ENCODE measurements at places on chromosomes 6 and 20.

GRCh38 chr6:62357835-62358234, 71.8 kb upstream of the KHDRBS2 start:
- no peak for DNase-seq

DNA sequence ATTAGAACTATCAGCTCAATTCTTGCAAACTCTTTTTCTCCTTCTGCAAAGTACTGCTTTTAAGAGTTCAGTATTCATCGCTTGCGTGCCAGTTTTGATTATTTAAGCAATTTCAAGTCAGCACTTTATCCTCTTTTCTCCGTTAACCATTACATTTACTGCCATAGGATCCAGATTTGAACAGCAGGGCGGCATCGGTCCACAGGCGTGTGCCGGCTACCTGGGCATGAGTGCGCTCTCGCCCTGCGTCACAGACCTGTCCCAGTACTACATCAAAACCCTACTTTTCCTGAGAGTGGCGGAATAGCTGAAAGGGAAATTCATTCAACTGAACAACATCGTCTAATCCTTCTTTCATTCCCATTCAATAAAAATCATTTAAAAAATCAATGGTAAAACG, 53.4 kb downstream of the MYLK4 start:
- no peak for DNase-seq

DNA sequence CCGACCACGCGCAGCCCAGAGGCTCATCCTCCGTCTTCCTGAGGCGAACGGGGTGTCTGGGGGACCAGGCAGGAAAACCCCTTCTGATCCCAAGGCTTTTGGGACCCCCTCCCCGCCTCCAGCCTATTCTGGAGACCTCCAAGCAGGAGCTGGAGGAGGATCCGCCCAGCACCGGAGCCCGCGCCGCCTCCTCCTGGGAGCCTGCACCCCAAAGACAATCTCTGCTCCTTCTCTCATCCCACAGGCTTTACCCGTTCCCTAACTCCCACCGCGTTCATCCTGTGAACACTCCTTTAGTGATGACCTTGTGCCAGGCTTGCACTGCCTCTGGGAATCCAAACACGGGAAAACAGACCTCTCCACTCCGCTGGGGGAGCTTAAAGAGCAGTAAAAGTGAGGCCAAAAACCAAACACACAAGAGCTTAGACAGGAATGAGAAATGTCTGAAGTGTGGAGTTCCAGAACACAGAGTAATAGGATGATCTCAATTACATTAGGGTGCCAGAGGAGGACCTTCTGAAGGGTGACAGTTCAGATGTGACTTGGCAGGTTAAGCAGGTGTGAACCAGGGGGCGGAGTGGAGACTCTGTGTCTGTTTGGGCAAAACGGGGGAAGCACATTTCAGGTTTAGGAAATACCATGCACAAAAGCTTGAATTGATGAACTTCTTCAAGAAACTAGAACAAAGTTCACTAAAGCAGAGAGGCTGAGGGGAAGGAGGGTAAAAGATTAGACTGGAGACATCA, 7.6 kb downstream of the HLA-DRB5 start:
- DNase-seq = no peak

- DNase-seq = no peak
Observed at GRCh38 chr6:148580442-148580841, 166.4 kb upstream of the UST start.

- DNase-seq = no peak
Observed at GRCh38 chr6:149267072-149267471, 50.4 kb upstream of the TAB2 start.

DNA sequence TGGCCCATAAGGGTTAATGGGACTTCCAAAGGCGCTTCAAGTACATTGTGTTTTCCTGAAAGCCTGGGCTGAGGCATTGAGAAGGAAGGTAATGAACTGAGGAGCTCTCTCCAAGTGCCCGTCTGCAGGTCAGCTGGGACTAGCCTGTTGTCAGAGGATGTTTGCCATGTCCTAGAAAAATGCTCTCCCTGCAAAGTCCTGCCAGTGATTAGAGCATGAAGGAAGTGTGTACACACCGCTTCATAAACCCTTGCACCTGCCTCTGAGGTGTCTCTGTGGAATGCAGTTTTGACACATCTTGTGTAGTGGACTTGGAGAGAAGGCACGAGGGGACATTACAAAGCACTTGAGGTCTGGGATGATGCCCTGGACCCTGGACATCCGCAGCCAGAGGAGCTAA, 506.7 kb downstream of the KIF16B start:
- DNase-seq = no peak

DNA sequence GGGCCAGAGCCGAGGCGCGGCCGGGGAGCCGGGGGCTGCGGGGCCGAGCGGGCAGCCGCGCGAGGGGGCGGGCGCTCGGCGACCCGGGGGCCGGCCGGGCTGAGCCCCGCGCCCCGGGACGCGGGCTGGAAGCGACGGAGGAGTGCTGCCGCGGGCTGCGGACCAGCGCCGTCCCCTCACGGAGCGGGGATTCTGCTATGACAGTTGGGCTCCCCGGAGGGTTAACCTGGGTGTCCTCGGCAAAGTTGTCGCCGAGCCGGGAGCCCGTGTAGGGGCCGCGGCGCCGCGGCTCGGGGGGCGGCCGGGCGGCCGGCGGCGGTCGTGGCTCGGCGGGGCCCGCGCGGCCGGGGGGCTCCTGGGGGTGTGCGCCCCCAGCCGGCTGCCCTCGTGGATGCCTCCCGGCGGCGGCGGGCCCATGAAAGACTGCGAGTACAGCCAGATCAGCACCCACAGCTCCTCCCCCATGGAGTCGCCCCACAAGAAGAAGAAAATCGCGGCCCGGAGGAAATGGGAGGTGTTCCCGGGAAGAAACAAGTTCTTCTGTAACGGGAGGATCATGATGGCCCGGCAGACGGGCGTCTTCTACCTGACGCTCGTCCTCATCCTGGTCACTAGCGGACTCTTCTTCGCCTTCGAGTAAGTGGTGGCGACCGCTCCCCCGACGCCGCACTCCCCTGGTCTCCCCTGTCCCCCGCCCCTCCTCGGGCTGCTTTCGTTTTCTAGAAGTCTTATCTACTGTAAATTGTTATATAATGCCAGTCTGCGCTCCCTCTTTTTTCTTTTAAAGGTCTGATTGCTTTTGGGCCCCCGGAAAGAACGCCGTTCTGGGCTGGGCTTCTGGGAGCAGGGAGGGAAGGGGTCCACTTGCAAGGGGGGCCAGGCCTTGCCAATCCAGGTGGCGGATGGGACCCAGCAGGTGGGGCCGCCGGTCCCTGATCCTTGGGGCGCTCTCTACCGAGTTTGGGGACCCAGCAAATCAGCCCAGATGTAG, 936 bp downstream of the ZDHHC14 start:
- DNase-seq = peak; percentile 87

- DNase-seq = peak; percentile 64
Observed at GRCh38 chr6:162203287-162203686, 524.3 kb downstream of the PRKN start.

DNA sequence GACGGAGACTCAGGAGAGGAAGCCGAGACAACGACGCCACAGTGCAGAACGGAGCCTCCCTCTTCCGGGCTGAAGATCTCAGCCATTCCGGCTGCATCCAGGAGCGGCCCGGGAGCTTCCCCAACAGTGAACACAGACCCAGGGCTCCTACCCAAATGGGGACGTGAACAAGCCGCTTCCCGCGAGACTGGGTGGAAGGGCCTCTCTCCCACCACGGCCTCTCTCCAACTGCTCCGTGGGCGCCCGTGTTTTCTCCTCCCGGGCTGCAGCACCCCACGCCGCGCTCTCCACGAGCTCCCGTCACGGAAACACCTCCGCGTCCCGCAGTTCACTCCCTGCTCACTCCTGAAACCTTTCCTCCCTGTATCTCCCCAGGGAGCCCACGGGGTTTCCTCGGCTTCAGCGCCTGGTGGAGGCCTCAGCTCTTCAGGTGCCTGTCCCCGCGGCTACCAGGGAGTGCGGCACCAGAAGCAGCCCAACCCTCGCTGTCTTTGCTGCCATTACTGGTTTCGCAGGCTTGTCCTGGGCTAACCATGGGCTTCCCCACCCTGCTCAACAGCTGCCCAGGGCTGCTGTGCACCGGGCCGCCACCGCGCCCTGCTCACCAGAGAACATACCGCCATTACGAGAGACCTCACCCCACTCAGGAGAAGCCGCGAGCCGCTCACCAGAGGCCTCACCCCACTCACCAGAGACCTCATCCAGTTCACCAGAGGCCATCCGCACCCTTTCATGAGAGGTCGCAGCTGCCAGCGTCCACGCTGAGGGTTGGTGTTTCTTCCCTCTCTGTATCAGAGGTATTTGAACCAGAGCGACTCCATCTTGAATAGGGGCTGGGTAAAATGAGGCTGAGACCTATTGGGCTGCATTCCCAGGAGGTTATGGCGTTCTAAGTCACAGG, 922.8 kb downstream of the QKI start:
- DNase-seq = no peak

DNA sequence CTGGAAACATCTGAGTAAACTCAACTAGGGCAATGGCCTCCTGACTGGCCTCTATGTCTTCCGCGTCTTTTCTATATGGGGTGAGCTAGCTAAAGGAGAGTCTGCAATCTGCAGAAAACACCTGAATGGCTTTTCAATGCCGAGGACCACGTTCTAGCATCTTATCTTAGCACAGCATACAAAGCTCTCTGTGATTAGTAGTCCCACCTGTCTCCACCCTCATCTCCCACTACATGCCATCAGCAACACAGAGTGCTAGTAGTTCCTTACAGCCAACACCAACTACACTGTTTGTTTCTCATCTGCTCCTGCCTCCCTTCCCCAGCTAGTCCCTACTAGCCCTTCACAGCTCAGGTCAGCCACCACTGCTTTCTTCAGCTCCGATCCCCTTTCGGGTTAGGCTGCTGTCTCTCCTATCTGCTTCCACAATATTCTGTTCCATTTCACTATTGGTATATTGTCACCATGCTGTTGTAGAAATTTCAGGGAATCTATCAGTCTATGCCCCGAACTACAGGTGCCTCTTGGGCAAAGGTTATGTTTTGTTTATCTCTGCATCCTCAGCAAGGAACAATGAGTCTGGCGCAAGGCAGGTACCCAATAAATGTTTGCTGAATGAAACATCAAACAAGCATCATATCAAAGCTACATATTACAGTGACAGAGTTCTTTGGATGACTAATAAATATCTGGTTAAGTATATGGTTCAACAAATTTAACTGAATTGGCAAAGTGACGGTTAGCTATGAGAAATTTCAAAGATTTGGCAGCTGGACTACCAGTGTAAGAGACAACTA, 12.2 kb downstream of the LYRM4 start:
- no peak for DNase-seq

- no peak for DNase-seq
Observed at GRCh38 chr6:151900256-151900655, 92.8 kb downstream of the ESR1 start.

GRCh38 chr6:157368359-157369049, 12.5 kb upstream of the ZDHHC14 start:
- DNase-seq = no peak

DNA sequence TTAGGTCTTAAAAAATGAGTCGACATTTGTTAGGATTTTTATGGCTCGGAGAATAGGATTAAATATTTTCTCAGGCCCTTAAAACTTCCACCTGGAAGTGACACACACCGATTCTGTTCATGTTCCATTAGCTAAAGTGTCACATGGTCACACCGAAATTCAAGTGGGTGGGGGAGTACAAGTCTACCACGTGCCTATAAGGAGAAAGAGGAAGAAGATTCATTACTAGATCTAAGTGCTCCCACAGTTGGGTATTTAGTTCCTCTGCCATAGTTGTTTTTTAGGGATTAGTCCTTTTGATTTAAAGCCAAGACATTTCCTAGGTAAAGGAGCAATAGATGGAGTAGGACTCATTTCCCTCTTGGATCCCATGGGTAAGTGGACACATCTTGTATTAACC, 4.9 kb upstream of the TOX2 start:
- DNase-seq = no peak

DNA sequence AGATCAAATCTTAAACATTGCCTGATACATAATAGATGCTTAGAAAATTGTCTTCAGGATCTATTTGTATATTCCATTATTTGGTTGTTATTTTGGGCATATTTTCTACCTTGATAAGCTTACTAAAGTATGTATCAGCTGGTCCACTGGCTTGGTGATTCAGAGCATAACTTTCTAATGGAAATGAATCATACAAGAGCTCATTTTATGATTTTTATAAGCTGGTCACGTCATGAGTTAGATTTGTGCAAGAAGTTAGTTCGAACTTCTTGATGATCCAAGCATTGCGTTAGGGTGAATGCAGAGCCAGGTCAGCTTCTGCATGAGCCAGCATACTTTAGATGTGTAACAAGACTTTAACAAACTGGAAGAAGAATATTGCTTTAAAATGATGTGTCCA, 144.5 kb upstream of the FLRT3 start:
- no peak for DNase-seq

- no peak for DNase-seq
Observed at GRCh38 chr6:163354085-163354484, 60.4 kb upstream of the QKI start.

- DNase-seq = no peak
Observed at GRCh38 chr6:165950316-165950715, 217.3 kb downstream of the TBXT start.

GRCh38 chr20:35904982-35905663, 49.2 kb downstream of the SCAND1 start:
- no peak for DNase-seq

- no peak for DNase-seq
Observed at GRCh38 chr20:8094850-8095249, 37.2 kb upstream of the PLCB1 start.

- DNase-seq = no peak
Observed at GRCh38 chr6:124741341-124741740, 220.9 kb upstream of the RNF217 start.

DNA sequence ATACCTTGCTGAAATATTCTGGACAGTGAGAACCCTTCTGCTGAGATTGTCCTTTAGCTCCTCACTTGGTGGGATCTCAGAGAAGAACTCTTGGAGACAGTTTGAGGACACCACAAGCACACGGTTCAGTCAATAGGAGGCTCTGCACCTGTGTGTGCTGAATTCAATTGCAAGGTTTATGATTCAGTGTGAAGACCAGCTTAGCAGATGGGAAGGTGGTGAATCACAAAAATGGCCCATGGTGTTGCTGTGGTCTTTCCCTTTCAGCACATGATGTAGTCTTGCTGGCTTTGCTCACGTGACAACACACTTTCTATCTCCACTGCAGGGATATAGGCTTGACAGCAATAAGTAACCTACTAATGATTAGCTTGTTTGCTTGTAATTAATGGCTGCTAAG, 270.3 kb downstream of the SLC24A3 start:
- no peak for DNase-seq

DNA sequence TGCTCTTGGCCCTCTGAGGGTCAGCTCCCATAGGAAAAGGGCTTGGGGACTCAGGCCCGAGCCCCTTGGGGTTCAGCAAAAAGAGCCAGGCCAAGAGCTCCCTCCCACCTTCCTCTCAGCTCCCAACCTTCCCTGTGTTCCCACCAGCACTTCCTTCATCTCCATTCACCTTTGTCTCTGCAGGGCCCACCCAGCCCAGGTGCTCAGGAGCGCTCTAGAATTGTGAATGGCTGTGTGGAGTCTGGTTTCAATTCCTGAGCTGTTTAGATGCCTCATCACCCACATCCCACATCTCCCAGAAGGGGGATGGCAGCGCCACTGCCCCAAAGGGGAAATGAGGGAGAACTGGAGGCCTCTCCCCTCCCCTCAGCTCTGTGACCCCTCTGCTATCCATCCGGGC, 7.7 kb downstream of the GRM4 start:
- DNase-seq = no peak
